Right atrium auricular region (tissue), 2 donors: ENCODE measurements at places on chromosomes 1 and 21. TPM values are rescaled to one million over a fixed set of nuclear protein-coding genes. Genes with fewer than 3 reads are reported as not detected.
A peak's percentile ranks its signal among the peaks of the same experiment; 100 is the strongest.

DNA sequence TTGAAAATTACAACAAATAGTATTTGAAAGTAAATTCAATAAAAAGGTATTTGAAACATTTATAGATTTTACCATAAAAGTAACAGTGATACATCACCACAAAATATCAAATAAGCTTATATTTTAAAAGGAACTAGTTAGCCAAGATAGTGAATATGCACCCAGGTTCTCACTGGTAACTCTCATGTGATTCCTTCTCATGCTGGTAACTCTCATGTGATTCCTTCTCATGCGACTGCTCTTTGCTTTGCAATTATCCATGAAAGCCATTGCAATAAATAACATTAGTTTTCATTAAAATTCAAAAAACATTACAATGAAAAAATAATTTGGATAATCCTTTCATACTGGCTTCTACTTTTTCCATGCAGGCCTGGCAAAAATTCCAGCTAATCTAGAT lies 75.4 kb downstream of the AHCTF1 start:
- DNase-seq, result no peak

- no peak for DNase-seq
Measured at GRCh38 chr21:38702196-38702595, 103.5 kb upstream of the ETS2 start.

- DNase-seq, result no peak
Measured at GRCh38 chr1:158969166-158969565, 37.8 kb downstream of the PYHIN1 start.

GRCh38 chr1:212667223-212668139 lies 32.2 kb downstream of the BATF3 start:
- peak; percentile 78 for DNase-seq

DNA sequence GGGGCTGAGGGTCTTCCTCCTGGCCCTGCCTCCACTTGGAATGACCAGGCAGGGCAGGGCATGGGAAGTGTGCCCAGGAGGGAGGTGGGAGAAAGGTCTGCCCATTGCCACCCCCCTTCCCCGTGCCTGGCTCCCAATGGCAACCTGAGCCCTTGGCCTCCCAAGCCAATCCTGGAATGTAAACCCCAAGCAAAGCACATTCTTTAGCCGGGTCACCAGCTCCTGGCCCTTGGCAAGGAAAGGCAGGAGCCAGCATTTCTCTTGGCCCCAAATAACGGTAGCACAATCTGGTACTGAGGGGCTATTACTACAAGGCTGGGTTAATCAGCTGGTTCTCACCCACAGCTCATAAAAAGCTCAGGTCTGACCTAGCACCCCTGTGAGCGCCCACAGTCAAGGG lies 6.9 kb upstream of the NUAK2 start:
- no peak for DNase-seq

Gene GNAT2
- not detected for total RNA-seq
